ENCODE measurements at places on chromosomes 12 and 14.

- no peak for DNase-seq
Measured at GRCh38 chr12:104599272-104600035, 142.7 kb downstream of the CHST11 start.

GRCh38 chr12:116415408-116416108 lies 138.1 kb upstream of the MED13L start:
- no peak for DNase-seq

DNA sequence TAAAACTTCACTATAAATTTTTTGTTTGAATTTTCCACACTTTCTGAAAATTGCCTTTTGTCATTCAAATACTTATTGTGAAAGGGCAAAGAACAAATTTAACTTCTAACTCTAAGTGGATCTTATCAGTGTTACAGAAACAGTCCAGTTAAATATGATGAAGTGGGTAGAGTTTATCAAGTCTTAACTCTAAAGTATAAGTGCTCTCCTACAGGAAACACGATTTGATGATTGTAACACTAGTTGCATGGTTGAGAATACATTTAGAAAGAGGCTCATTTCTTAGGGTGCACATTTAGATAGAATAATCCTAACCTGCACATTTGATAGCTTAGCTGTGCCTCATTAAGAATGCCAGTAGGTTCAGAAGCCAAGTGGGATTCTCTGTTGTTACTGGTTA lies 838.3 kb upstream of the ATXN7L3B start:
- no peak for DNase-seq

DNA sequence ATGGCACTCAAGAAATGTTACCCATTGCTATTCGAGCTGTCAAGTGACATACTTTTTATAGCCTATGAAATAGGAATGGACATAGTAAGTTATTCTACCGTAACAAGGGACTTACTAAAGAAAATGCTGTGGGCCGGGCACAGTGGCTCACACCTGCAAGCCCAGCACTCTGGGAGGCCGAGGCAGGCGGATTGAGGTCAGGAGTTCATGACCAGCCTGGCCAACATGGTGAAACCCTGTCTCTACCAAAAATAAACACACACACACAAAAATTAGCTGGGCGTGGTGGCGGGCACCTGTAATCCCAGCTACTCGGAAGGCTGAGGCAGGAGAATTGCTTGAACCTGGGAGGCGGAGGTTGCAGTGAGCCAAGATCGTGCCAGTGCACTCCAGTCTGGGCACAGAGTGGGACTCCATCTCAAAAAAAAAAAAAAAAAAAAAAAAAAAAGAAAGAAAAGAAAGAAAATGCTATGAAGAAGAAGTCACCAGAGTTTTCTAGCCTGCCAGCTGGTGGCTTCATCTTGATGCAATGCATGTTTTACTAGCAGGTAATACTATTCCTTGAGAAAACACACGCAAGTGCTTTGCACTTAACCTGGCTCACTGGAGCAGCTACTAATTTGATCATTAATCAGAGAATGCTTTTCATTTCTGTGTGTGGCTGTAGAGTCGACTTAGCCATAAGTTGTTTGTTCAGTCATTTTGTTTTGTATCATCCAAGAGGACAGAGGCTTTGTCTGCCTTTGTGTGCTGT lies 166.7 kb upstream of the MYL2 start:
- no peak for DNase-seq

GRCh38 chr12:50986966-50987737 lies 34.8 kb downstream of the HIGD1C start:
- peak; percentile 18 for DNase-seq

GRCh38 chr12:95393191-95393790 lies 80.7 kb upstream of the METAP2 start:
- DNase-seq: no peak

GRCh38 chr14:54676812-54677708 lies 110.1 kb downstream of the SAMD4A start:
- no peak for DNase-seq

- no peak for DNase-seq
Measured at GRCh38 chr14:22650046-22650739, 6.0 kb upstream of the OR6J1 start.

- DNase-seq: peak; percentile 37
Measured at GRCh38 chr12:105218434-105218833, 17.5 kb downstream of the APPL2 start.

- no peak for DNase-seq
Measured at GRCh38 chr14:36834293-36834692, 172.6 kb downstream of the PAX9 start.

DNA sequence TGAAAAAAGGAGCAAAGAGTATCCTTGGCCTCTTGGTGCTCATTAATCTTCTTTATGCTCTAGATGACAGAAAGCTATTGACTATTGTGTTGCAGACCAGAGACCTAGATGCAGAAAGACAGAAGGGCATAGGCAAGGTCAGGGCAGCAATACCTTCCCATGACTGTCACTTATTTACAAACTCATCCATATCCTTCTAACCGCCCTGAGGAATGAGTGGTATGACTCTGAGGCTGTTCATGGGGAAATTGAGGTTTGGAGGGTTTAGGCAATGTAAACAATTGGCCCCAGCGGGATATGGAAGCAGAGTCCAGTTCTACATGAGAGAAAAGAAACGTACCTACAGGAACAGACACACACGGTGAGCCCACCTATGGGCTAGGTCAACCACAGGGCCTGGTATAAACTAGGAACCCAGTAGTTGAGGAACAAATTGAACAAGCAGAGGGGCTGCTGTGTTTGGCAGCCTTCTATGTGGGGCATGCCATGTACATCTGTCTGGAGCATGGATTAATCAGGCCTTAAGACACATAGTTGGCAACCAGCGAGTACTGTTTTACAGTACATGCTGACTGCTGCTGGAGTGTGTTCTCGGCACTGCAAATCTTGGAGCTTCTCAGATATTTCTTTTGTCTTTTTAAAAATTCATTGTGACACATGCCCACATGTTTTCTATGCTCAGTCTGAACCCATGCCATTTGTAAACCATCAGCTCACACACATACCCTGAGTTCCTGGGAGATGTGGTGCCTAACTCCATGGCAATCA lies 159.7 kb upstream of the NTF3 start:
- DNase-seq: no peak

DNA sequence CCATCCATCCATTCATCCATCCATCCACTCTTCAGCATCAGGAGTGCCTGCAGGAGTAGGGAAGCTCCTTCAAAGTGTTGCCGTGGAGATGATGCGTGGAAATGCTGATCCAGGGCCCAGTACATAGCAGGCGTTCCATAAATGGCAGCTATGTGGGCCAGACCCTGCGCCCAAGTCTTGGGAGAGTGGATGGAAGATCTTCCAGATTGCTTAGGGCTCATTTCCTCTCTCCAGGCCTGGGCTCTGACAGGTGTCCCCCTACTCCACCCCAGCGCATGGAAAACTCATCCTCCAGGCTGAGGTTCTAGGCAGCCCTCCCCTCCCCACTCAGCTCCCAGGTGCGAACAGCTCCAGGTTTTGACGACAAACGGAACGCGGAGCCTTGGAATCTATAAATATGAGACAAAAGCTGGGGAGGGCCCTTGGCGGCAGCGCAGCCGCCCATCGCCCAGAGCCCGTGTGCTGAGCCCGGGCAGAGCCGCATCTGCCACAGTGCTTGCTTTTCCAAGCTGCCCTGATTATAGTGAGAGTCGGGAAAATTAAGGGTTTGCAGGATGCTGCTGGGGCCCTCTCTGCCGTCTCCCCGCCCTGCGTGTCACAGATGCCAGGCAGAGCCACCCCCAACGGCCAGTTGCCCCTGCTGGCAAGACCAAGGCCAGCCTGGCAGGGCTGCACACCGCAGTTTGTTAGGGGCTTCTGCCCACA lies 1.6 kb downstream of the BEGAIN start:
- no peak for DNase-seq

- DNase-seq: no peak
Measured at GRCh38 chr14:64062381-64063115, 209.7 kb downstream of the SYNE2 start.

- no peak for DNase-seq
Measured at GRCh38 chr12:65891987-65892481, 67.8 kb downstream of the HMGA2 start.

- DNase-seq: no peak
Measured at GRCh38 chr14:30450631-30451545, 108.1 kb upstream of the G2E3 start.

DNA sequence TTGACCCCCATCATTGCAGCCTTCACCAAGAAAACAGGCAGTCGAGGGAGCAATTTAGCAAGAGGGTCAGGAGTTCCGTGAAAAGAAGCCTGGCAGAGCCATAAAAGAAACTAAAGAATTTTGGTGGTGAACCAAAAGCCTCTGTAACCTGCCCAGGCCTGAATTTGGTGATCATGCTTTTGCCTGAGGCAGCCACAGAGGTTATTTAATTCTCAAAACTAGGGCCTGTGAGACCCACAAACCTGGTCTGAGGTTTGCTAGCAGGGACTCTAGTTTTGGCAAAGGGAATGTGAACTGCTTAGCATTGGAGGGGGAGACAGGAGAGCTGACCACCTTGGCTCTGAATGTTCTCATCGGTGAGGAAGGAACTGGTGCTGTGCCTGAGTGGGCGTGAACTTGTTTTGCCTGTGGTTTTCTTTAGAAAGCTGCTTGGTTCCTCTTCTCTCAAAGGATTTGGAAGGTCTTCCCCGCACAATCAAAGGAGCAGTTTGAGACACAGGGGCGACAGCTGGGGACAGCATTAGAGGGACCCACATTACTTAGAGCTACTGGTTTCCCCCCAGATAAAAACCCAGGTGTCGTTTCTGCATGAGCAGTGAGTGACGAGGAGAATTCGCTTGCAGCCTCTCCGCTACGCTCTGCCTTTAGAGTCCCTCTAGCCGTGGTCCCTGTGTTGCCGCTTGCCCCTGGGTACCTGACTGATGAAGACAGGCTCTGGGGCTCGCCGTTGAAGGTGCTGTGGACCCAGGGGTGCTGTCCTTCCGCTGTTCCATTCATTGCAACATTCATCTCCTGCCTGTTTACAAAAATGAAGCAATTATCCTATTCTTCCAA lies 12.6 kb upstream of the WNT5B start:
- no peak for DNase-seq

DNA sequence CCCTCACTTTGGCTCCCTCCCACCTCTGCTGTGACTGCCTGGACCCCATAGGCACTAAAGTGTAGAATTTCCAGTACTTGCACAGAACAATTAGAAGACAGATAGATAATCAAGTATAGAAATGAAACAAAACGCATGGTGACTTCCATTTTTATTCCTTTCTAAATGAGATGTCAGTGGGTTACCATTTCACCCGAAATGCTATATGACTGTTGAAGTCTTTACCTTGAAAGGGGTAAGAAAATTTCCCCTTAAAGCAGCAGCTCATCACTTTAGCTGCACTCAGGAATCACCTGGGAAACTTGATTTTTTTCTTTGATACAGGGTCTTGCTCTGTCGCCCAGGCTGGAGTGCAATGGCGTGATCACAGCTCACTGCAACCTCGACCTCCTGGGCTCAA lies 12.5 kb upstream of the KSR2 start:
- DNase-seq: no peak

DNA sequence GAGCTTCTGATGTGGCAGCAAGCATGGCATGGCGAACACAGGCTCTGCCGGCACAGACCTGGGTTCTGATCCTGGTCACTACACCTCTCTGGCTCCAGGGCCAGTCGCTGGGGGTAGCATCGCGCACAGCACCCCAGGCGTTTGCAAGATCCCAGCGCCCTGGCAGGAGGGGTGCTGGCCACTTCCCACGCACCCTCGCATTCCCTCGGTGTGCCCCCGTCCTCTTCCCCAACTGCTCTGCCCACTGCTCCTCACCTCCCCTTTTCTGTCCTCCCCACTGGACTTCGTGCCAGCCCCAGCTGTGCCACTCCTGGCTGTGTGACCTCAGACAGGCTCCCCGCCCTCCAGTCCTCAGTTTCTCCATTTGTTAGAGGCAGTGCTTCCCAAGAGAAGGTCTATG lies 2.8 kb downstream of the CDK2AP1 start:
- DNase-seq: no peak

DNA sequence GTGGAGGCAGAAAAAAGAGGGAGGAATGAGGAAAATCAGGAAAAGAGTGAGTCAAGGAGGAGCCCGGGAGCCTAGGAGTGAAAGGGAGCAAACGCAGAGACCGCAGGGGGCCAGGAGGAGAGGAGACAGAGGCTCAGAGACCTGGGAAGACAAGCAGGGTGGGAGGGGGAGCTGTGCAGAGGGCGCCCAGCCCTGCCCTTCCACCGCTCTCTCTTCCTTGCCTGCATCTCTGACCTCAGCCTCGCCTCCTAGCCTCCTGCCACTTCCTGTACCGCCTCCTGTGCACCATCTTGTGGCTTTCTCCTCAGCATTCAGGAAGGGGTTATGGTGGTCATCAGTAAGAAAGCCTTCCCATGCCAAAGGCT lies 1.3 kb downstream of the CLSTN3 start:
- DNase-seq: no peak

GRCh38 chr14:70934502-70935134 lies 27.4 kb downstream of the PCNX1 start:
- DNase-seq: no peak

GRCh38 chr12:53480491-53481442 lies 18.5 kb downstream of the MAP3K12 start:
- no peak for DNase-seq

DNA sequence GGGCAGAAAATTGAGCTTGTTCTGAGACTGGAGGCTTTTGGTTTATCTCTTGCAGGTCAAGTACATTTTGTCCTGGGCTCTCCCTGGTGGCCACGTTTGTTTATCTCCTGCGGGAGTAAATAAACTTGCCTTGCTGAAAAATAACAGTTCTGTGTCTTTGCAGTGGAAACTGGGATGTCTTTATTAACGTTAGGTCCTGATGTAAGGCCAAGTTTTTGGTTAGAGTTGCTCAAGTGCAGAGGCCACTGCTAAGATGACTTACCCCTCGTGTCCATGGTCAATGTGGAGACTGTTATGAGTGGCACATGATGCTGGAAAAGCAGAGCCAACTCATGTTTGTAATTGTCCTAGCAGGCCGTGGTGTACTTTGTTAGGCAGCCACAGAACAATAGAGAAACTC lies 3.8 kb downstream of the PTPN11 start:
- DNase-seq: no peak

GRCh38 chr12:6294156-6295093 lies 16.1 kb upstream of the PLEKHG6 start:
- DNase-seq: no peak

GRCh38 chr12:80406253-80406652 lies 37.8 kb upstream of the PTPRQ start:
- DNase-seq: no peak

DNA sequence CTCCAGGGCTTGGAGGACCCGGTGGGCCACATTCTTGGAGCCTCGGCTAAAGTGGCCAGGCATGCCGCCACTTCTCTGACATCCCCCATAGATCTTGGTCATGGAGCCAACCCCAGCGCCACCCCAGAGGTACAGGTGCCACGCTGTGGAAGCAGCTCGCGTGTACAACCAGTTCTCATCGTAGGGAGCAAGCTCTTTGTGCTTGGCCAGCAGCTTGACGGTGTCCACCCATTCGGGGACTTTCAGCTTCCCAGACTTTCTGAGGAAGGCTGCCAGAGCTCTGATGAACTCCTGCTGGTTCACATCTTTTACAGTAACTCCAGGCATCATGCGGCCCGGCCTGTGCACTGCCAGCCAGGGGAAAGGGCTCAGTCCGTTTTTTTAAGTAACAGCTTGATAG lies 29.3 kb upstream of the EAPP start:
- DNase-seq: no peak
